Breast epithelium (tissue), 4 donors: ENCODE measurements at places on chromosomes 5 and 9. TPM values are rescaled to one million over a fixed set of nuclear protein-coding genes. Genes with fewer than 3 reads are reported as not detected.

PRRT1B gene
- total RNA-seq: not detected

SEMA5A gene
- total RNA-seq: 3.0 TPM

IL33 gene
- total RNA-seq: 11.7 TPM

MAPKAP1 gene
- total RNA-seq: 81.9 TPM

CWC27 gene
- 10.6 TPM for total RNA-seq

SLC6A18 gene
- total RNA-seq: not detected

NR2F1 gene
- 63.6 TPM for total RNA-seq

CCL21 gene
- total RNA-seq: 84.9 TPM

TRAF1 gene
- 4.9 TPM for total RNA-seq

FRMPD1 gene
- 1.6 TPM for total RNA-seq

ACOT12 gene
- total RNA-seq: not detected

PAEP gene
- total RNA-seq: not detected

NPR3 gene
- total RNA-seq: 44.2 TPM

EGFLAM gene
- total RNA-seq: 31.5 TPM

GABRA1 gene
- not detected for total RNA-seq

CDC20B gene
- total RNA-seq: not detected

SLC45A2 gene
- not detected for total RNA-seq

KIF4B gene
- not detected for total RNA-seq

PCDHGA4 gene
- total RNA-seq: 6.4 TPM

RHOBTB3 gene
- 82.8 TPM for total RNA-seq

PRUNE2 gene
- 4.6 TPM for total RNA-seq

OBP2B gene
- not detected for total RNA-seq

SPATA31C1 gene
- not detected for total RNA-seq
